ENCODE measurements at places on chromosomes 1 and 21. TPM values are rescaled to one million over a fixed set of nuclear protein-coding genes. Genes with fewer than 3 reads are reported as not detected.

GRCh38 chr1:37037690-37038089, 3.4 kb upstream of the GRIK3 start:
- no peak for DNase-seq

- no peak for DNase-seq
Observed at GRCh38 chr1:184870319-184870718, 104.0 kb downstream of the NIBAN1 start.

The LPAR3 gene
- total RNA-seq = not detected

- DNase-seq = no peak
Observed at GRCh38 chr1:59272507-59272906, 24.4 kb upstream of the FGGY start.

DNA sequence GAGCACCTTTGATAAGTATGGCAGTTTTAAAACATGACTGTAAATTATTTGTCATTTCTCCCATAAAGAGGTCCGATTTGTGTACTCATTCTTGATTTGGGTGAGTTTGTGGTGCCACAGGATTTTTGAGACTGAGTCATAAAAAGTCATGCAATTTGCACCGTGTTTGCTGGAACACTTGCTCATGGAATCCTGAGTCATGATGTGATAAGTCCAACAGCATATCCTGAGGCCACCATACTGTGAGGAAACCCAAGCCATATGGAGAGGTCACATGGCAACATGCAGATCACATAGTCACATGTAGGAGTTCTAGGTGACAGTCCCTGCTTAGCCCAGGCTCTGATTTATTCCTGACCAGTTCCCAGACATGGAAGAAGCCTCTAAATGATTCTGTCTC, 40.8 kb upstream of the PRRX1 start:
- no peak for DNase-seq

DNA sequence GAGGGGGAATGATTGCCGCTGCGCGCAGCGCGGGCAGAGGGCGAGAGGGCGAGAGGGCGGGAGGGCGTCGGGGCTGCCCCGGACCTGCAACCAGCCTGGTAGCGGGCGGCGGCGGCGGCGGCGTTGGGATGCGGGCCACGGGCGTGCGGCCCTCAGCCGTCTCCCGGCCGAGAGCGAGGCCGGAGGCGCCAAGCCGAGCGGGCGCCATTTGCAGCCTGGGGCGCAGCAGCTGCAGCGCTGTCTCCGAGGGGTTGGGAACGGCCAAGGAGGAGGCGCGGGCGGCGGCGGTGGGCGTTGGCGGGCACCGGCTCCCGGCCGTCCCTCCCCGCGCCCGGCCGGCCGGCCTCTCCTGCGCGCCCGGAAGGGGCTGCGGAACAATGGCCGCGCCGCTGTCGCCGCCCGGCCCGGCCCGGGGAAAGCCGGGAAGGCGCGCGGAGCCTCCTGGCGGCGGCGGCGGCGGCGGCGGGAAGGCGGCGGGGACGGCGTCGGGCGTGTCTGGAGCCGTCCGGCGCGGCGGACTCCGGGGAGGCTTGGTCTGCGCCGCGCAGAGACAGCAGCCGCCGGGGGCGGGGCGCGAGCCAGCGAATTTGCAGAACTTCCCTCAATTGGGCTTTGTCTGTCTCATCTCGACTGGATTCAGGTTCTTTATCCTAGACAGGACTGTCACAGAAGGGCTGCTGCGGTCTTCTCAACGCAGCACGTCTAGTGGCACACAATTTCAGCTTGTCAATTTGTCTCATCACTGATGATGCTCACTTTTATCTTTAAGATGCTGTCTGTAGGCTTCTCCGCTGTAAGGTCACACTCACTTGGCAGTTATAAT, 35.7 kb downstream of the ZBTB8B start:
- peak; percentile 70 for DNase-seq

DNA sequence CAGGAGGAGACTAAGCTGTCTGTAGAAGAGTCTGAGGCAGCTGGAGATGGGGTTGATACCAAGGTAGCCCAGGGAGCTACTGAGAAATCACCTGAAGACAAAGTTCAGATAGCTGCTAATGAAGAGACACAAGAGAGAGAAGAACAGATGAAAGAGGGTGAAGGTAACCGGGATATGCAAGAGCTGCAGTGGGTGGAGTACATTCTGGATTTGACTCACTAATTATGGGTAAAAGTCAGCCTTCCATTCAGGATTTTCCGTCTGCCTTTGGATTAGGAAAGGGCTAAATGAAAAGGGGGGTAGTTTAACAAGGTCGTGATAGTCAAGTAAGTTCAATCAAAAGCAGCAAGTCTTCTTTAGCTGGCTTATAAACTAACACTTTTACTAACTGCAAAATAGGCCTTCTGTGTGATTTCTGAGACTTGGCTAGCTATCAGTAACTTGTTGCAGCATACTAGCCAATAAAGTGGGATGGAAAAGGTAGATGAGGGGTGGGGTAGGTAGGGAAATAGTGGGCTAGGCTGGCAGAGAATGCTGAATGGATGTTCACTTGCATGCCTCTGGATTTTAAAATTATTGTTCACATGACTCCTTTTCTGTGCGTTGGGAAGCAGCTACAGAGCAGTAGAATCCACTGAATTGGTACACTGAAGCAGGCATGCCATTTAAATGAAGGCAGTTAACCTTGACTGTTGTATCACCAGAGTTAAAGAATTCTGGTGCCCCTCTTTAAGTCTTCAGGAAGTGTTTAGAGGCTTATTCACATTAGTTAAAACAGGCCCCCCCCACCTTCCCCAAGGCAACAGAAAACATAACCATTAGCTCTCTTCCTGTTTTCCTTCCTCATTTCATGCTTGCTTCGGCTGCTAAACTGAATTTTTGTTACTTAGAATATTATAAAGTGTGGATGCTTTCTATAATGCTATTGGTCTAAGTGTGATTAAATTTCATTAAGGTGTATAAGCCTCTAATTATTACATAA, 15.4 kb downstream of the CCDC17 start:
- DNase-seq = peak; percentile 21

GRCh38 chr1:116929961-116930592, 20.4 kb downstream of the PTGFRN start:
- no peak for DNase-seq

- DNase-seq = no peak
Observed at GRCh38 chr21:33202464-33203363, 27.0 kb upstream of the IFNAR2 start.

DNA sequence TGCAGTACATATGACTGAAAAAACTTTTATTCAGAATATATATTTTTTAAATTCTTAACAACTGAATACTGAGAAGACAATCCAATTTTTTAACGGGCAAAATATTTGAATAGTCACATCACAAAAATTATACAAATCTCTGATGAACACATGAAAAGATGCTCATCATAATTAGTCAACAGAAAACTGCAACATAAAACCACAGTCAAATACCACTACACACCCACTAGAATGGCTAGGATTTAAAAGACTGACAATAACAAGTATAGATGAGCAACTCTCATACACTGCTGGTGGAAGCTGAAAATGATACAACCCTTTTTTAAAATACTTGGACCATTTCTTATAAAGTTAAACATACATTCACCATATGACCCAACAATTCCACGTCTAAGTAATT, 87.7 kb upstream of the TNFSF4 start:
- DNase-seq = no peak

- DNase-seq = peak; percentile 53
Observed at GRCh38 chr1:155226910-155227260, 18.4 kb downstream of the MTX1 start.

The C1orf185 gene
- total RNA-seq = not detected

DNA sequence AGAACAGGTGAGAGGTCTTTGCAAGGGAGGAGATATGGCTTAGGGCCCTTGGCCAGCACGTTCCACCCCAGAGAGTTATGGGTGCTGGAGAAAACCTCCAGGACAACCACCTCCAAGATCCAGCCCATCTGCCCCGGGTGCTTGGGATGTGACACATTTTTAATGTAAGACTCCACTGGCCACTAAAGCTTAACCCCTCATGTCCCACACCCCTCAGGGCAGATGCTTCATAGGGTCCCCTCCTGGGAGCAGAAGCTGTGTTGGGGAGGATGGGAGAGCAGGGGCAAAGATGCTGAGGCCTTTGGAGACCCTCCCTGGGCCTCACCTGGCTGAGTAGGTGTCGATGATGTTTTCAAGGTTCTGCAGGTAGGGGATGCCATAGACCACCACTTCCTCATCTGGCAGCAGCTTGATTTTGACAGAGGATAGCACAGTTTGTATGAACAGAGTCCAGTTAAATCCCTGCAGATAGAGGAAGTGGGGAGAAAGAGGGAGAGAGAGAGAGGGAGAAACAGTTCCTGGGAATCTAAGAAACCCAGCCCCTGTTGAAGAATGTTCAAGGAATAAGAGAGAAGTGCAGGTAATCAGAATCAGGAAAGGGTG, 11.9 kb downstream of the PRXL2B start:
- DNase-seq = no peak

The CTSS gene
- total RNA-seq = 5.8 TPM

DNA sequence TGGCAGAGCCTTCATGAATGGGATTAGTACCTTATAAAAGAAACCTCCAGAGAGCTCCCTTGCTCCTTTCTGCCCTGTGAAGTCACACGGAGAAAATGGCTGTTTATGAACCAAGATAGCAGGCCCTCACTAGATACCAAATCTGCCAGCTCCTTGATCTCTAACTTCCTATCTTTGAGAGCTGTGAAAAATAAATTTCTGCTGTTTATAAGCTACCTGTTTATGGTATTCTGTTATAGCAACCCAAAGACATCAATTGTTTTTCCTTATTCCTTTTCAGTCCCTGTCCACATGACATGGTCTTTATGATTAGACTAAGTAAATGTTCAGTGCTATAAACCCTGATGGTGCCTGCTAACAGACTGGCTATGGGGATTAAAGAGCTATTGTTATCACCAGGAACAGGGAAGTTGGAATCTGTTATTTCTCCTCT, 9.7 kb upstream of the STIL start:
- no peak for DNase-seq

The ESPN gene
- 1.8 TPM for total RNA-seq

The S100A7A gene
- total RNA-seq = not detected

DNA sequence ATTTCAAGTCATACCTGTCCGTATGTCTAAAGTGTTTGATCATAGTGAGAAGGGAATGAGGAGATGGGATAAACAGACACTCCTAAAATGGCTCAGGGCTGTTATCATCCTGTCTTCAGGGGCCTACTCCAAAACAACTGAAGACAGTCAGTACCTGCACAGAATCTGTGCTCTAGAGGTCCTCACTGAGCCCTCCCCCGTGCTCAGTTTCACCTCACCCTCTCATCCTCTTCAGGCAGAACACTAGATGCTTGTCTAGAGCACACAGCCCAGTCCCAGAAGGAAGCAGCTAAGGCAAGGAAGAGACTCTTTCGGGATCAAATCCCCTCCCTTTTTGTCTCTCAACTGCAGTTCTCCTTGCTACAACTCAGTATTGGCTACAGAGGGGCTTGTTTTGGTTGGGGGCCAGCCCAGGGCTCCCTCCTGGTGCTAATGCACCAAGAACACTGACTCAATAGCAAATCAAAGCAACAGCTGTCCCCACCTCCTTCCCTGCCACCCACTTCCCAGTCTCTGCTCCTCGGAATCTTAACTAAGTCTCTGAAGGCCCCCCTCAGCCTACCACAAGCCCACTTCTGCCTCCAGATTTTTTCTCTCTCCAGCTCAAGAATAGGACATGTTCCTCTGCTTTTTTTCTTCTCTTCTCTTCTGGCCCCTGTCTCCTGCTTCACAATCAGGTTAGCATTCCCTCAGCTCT, 10.1 kb downstream of the CADM3 start:
- DNase-seq = no peak

- DNase-seq = peak; percentile 78
Observed at GRCh38 chr1:15246960-15247614, at the start of gene FHAD1. FHAD1 (plus strand) TSS chr1:15247223; CDS start chr1:15251785, 4,562 bp downstream.

The XCL1 gene
- total RNA-seq = not detected

DNA sequence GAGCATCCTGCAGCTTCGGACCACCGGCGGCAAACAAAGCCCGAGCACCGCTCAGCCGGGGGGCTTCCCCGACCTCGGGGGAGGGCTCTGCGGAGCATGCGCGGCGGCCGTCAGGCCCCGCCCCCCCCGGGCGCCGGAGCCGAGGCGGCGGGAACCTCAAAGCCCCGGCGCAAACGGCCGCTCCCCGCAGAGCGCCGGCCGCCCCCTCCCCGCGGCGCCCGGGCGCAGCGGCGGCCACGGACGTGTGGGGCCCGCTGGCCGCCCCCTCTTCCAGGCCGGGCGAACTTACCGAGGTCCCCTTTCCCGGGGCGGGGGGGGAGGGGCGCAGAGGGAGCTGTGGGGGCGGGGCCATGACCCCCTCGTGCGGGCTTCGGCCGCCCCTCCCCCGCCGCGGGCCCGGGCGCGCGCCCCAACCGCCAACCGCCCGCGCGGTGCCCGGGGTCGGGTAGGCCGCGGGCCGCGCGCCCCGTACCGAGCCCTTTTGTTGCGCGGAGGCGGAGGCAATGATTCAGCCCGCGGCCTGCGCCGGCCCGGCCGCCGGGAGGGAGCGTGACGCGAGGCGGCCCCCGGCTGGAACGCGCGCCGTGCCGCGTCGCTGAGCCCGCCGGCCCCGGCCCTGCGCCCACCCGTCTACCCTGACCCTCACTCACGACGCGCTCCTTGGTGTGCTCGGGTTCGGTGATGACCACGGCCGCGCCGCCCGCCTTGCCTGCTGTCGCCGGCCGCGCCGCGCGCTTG, 1.7 kb downstream of the RCC2 start:
- DNase-seq = peak; percentile 82

DNA sequence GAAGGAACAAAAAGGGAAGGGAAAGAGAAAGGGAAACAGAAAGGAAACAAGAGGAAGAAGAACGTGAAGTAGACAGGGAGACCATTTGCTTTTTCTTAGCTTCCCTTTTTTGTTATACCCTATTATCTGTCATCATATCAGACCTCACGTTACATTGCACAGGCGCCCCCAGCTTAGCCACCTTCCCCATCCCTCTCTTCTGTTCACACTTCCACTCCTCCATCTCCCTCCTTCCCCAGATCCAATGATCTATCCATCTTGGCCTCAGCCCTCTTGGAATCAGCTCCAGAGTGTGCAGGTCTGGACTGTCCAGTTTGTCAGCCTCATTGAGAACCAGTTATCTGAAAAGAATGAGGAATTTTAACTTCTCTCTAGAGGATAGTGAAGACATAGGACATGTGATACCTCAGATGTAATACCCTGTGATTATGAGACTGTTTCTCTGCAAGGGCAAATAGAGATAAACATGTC, 101.1 kb upstream of the ERRFI1 start:
- no peak for DNase-seq

The ZNF648 gene
- not detected for total RNA-seq

DNA sequence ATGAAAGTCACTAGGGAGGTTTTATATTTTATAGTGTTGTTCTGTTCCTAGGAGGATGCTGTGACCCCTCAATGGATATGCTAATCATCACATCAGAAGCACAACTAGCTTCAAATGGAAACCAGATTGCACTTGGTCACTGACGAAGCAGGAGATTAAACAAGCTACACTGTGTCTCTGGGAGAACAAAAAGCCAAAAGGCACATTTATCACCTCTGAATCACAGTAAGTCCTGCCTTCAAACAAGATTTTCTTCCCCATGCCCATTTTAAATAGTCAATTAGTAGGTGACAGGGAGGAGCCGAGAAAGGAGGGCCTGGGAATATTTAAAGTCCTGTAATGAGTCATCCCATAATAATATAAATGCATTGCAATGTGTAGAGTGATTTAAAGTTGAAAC, 38.1 kb downstream of the RGS2 start:
- DNase-seq = no peak

The FLAD1 gene
- 76.5 TPM for total RNA-seq

GRCh38 chr21:14989359-14989758, 75.4 kb downstream of the NRIP1 start:
- peak; percentile 67 for DNase-seq

- DNase-seq = peak; percentile 75
Observed at GRCh38 chr1:178344513-178345091, 152.2 kb downstream of the CLEC20A start.
